Kidney (tissue), 22 donors: ENCODE measurements at places on chromosomes 16 and 17.
A peak's percentile ranks its signal among the peaks of the same experiment; 100 is the strongest.

DNA sequence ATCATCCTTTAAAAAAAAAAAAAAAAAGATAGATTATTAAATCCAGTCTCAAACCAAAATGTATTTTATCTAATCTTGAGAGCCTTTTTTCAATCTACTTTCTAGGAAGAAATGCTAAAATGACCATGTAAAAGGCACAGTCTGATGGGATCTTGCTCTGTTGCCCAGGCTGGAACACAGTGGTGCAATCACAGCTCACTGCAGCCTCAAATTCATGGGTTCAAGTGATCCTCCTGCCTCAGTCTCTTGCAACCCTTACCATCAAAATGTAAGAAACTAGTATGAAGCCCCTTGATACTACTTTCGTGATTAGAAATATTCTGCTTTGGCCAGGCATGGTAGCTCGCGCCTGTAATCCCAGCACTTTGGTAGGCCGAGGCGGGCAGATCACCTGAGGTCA lies 70.8 kb downstream of the HELZ start:
- no peak for DNase-seq

DNA sequence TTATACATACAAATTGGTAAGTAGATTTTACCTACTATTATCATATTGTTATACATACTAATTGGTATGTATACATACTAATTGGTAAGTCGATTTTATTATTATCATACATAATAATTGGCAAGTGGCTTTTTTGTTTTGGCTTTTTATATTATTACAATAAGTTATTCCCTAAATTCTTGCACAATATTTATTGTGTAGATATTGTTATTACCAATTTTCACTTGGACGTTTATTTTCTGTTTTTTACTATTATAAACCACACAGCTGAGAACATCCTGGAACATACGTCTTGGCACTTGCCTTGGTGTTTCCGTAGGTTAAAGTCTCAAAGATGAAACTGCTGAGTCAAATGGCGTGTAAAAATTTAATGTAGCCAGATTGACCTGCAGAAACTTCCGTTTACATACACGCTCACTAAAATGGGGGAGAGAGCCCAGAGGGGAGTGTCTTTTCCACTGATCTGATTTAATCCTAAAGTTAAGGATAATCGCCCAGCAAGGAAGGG lies 18.9 kb downstream of the GNGT2 start:
- no peak for DNase-seq

GRCh38 chr17:47735536-47736011 lies 2.5 kb downstream of the TBX21 start:
- DNase-seq, result no peak

GRCh38 chr17:48541036-48541576 lies 3.8 kb downstream of the HOXB2 start:
- no peak for DNase-seq

- DNase-seq, result peak; percentile 75
These were observed 28.9 kb upstream of the CMIP start for GRCh38 chr16:81415751-81416150.

DNA sequence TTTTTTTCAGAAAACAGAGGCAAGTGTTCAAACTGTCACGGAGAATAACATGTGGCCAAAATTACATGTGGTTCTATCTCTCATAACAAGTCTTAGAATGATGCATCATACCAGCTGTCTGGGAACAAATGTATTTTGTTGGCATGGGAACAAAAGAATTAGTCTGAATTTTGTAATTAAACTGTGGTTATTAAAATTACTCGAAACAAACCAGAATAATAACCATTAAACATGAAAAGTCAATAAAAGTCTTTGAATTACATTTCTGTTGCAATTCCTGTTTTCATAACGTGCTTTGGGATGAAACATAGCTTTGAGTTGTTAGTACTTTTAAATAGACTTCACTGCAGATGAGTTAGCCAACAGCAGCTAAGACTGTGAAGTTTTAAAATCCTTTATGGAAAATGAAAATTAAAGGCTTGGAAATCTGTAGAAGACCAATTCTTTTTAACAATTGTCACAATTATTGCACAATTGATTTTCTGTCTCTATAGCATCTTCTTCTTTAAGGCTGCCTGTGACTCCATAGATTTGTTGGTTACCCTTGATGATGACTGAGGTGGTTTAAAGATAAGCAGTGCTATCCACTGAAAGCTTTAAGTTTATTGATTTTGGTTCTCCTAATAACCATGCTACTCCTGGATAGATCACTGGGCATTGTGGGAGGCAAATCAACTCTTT lies 117.9 kb upstream of the AXIN2 start:
- no peak for DNase-seq

GRCh38 chr17:29592850-29593551 lies at the start of gene ANKRD13B:
ANKRD13B (plus strand) TSS chr17:29593132; CDS start chr17:29593622, 490 bp downstream.
- DNase-seq, result peak; percentile 66

DNA sequence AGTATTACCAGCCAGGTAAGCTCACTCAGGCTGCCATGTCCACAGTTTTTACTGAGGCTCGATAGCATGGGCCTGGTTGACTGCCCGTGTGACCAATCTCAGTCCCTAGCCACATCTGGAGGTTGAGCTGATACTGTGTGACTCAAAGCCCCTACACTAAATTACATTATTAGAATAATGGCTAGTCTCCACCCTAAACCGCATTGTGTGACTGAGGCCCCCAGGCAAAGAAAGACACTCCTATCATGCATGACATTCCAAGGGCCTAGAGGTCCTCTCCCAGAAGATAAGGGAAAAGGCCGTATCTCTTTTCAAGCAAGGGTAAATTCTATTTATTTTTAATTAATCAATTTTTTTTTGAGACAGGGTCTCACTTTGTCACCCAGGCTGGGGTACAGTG lies 505.3 kb downstream of the HAPSTR1 start:
- DNase-seq, result no peak

GRCh38 chr17:78390241-78391050 lies 12.0 kb downstream of the PGS1 start:
- DNase-seq, result no peak

- DNase-seq, result no peak
These were observed 4.8 kb downstream of the LIMD2 start for GRCh38 chr17:63694950-63695773.

- peak; percentile 60 for DNase-seq
These were observed 40.7 kb upstream of the SLC38A10 start for GRCh38 chr17:81335773-81336157.

DNA sequence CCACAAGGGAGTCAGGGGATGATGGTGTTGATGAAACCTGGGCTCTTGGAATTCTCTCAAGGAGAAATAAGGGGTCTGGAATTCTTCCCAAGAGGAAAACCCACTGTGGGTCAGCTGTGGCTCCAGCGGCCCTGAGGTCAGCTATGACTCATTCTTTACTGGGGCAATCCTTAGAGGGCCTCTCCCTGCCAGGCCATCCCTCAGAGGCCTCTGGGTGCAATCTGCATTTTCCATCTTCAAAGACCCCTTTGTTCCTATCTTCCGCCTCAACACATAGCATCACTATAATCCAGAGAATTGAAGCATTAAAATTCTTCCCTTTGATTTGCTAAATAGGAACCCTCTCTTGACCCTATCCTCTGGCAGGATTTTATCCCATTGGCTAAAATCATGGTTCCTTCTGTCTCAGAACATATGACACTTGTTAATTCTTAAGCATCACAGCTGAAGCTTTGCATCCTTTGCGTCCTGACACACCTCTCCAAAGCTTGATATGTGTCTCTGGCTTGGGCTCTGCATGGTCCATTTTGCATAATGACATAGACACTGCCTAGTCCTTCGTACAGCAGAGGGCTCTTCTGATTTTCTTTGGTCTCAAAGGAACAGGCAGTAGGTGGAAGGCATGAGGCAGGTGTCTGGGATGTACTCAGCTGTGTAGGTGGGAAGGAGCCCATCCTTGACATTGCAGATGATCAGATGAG lies 4.4 kb upstream of the KRT37 start:
- DNase-seq, result no peak

DNA sequence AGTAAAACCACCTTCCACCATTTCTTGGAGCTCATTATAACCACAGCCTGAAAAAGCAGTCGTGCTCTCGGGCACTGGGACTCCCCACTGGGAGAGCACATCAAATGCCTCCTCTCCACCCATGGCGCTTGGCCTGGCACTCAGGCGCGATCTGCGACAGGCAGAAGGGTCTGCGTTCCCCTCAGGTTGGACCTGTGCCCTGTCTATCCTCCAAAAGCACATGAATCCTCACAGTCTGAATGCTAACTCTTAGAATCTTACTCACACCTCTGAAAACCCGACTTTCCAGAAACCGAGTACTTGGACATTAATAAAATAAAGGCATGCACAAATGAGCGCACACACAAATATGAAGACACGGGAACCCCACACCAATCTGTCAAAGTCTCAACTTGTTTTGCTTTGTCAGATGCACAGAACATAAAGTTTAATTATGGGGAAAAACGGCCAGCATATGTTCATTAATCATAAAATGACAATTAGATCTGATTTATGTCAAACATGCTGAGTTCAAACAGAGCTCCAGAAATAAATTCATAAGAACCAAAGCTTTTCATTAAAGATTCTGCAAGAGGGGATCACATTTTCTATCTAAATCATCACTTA lies 20.5 kb upstream of the FAAP100 start:
- peak; percentile 23 for DNase-seq

DNA sequence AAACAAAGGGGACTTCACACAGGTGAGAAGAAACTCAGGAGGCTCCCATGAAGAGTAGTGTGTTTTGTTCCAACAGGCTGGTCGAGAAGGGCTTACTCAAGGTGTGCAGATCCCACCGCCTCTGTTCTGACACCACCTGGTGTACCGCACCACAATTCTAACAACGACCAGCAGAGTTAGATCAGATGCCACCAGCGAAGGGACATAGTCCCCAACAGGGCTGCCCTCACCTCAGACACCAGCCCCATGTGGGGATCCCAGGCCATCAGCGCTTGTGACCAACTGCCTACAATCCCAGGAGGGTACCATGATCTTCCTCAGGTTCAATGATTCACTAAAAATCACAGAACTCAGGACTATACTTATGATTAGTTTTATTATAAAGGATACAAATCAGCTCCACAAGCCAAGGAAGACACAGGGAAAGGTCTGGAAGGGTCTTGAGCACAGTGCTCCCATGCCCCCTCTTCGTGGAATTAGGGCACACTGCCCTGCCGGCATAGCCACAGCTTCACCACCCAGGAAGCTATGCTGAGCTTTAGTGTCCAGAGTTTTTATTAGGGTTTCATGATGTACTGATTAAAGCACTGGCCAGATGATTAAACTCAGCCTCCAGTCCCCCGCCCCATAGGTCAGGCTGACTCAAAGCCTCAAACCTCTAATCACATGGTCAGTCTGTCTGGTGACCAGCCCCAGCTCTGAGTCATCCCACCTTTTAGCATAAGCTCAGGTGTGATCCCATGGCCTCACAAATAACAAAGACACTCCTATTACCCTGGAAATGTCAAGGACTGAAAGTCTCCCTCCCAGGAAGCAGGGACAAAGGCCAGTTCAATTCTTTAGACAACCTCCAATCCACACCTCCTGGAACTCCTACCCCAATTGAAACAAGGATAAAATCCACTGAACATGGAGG lies 26.0 kb downstream of the TRIM25 start:
- DNase-seq, result no peak

- DNase-seq, result peak; percentile 87
These were observed 6.9 kb downstream of the DOK4 start for GRCh38 chr16:57479205-57479975.

GRCh38 chr16:52265446-52265861 lies 281.5 kb downstream of the TOX3 start:
- DNase-seq, result peak; percentile 69

DNA sequence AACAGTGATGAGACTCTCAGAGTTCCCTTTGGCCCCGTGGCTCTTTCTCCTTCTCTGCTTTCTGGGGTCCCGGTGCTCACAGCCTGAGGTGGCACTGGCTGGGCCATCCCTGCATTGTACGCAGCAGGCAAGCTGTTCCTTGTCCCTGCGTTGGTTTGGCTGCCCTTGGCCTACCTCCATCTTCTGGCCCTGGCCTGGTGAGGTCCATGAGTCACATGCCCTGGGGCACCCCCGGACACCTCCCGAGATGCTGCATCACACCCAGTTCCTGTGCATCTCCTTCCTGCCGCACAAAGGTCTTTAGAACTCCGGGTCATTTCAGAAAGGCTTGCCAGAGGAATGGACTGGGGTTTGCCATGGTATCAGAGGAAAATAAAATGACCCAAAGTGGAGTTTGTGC lies 9.5 kb downstream of the SULT1A2 start:
- no peak for DNase-seq

GRCh38 chr16:19138601-19139000 lies 24.8 kb downstream of the ITPRIPL2 start:
- DNase-seq, result peak; percentile 66

DNA sequence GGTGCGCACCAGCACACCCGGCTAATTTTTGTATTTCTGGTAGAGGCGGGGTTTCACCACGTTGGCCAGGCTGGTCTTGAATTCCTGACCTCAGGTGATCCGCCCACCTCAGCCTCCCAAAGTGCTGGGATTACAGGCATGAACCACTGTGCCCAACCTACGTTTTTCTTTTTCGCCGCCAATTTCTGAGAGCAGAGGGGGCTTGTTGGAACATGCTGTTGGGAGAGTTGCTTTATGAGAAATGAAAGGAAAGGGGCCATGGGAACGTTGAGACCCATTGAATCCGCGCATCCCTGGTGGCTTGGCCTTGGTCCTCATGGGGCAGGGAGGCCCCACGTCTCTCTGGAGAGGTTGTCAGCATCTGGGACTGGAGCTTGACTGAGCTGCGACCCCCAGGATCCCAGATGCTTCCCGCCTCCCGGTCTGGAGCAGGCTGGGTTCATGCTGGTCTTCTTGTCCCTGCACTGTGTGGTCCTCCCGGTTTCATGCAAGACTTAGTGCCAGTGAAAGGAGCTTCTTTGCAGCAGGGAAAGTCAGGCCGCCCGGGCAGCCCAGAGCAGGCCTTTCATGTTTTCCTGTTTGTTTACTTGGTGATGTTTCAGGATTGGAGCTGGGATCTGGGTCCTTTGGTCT lies 22.8 kb downstream of the CRISPLD2 start:
- no peak for DNase-seq

- DNase-seq, result no peak
These were observed 431.3 kb downstream of the MAF start for GRCh38 chr16:79169239-79169638.

DNA sequence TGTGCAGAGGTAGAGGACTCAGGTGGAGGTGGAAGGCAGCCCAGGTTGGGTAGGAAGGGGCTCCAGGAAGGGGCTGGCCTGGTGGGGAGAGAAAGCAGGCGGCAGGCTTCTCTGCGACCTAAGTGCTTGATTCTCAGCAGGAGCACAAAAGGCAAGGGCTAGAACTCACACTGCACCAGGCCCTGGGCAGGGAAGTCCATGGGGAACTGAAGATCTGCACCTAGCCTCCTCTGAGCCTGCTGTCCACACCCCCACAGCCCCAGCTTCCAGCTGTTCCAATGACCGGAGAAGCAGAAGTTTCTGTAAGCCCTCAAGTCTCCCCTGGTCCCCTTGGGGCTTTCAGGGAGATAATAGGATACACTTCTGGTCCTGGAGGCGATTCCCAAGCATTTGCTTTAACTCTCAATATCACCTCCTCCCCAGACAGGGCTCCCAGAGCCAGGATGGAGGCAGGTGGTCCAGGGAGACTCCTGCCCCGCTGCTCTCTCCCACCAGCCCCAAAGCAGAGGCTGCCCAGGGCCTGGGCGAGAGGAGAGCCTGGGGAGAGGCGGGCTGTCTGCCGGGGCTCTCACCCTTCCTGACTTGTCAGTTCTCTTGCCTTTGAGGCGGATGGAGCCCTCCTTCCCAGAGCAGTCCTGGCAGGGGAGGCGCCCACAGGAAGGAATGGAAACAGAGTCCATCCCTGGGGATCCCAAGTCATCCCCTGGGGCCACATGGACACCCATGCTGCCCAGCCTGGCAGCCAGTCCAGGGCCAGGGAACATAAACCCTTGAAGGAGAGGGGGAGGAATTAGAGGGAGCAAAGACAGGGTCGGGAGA lies 126.0 kb downstream of the RBFOX3 start:
- no peak for DNase-seq

- no peak for DNase-seq
These were observed 662.5 kb upstream of the SOX9 start for GRCh38 chr17:71458322-71458721.

- no peak for DNase-seq
These were observed 260.3 kb downstream of the FTO start for GRCh38 chr16:53964145-53964790.
